ENCODE measurements at places on chromosomes 6 and 20.

- no peak for DNase-seq
Observed at GRCh38 chr6:63802606-63803206, 167.1 kb downstream of the PHF3 start.

GRCh38 chr6:31228476-31228875 lies 43.4 kb downstream of the HLA-C start:
- no peak for DNase-seq

DNA sequence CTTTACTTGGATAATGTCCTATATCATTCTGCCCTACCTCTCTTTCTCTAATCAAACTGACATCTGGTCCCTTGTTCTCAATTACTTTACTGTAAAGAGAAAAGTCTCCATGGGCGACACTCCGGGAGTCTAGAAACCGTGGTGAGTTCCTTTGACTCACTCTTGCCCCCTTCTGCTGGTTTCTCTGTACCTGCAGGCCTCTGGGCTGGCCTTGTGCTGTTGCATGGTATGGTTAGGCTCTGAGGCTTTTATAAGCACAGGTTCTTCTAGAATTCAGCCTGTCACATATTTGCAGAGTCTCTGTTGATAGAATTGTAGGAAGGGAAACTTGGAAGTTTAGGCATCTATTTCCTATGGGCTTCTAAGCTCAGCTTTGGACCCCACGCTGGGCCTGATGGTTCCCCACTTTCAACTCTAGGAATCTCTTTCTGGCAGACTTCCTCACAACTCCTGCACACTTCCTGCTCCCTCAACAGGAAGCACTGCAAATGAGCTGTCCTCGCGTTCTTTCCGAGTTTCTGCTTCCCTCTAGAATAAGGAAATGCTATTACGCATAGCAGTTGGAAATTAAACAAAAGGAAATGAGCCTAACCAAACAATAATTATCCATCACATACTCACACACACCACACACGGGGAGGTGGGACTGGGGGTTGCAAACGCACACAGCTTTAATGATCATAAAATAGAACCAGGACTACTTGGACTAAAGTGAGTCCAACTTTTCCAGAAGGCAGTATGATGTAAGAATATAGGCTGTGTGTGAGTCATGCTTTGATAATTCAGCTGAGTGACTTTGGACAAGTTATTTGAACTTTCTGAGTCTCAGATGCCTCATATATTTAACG lies 683.3 kb downstream of the QKI start:
- no peak for DNase-seq

DNA sequence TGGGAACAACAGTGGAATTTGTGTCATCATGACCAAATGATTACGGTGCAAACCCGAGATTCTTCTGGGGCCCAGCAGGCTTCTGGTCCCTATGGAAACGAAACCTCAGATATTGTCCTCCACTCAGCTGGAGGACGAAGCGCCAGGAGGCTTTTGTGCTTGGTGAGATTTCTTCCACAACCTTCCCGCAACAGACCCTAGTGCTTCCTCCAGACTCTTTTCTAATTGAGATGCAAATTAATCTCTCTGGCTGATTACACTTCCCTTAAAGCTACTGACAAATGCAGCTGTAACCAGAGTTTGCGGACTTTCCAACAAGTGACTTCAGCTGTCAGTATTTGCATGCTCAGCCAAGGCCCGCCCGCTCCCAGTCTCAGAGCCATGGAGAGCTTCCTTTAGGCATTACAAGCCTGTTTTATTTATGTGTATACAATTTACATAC lies 96.0 kb downstream of the INSM1 start:
- no peak for DNase-seq

DNA sequence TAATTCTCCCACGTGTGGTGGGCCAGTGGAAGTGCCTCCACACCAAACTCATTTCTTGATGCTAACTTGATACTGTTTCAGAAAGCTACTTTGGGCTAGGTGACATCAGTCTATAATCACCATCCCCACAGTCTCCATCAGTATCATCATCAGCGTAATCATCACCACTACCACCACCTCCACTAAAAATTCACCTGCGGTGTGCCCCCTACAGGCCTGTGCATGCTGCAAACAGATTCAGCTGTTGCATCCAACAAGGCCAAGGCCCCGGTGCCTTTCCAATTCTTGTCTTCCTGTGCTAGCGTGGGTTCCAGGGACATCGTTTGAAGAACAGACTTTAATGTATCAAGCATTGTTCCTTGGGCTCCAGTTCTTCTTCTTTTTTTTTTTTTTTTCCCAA lies 201.3 kb upstream of the EXOC2 start:
- DNase-seq: no peak

GRCh38 chr6:158043586-158044524 lies 62.2 kb downstream of the SYNJ2 start:
- DNase-seq: no peak

GRCh38 chr6:131250122-131250521 lies 114.9 kb downstream of the AKAP7 start:
- no peak for DNase-seq

- no peak for DNase-seq
Observed at GRCh38 chr6:54072635-54073313, 38.5 kb upstream of the MLIP start.
